HCEC 1CT (cell line): ENCODE measurements at places on chromosomes 6 and 20.

DNA sequence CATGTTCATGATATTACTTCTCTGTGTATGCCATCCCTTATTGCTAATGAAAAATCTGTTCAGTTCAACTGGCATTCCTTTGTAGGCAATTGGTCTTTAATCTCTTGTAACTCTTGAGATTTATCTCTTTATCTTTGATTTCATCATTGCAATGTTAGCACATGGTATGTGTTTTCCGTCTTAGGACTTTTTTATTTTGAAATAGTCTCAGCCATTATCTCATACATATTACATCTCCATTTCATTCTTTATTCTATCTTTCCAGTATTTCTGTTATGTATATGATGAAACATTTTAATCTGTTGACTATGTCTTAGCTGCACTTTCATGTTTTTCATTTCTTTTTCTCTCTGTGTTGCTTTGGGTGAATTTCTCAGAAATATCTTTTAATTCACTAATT lies 58.1 kb downstream of the VSTM2L start:
- DNase-seq: no peak

- DNase-seq: no peak
Measured at GRCh38 chr6:164417537-164418261, 891.7 kb downstream of the C6orf118 start.

- no peak for DNase-seq
Measured at GRCh38 chr6:154624038-154624599, 109.1 kb upstream of the SCAF8 start.

DNA sequence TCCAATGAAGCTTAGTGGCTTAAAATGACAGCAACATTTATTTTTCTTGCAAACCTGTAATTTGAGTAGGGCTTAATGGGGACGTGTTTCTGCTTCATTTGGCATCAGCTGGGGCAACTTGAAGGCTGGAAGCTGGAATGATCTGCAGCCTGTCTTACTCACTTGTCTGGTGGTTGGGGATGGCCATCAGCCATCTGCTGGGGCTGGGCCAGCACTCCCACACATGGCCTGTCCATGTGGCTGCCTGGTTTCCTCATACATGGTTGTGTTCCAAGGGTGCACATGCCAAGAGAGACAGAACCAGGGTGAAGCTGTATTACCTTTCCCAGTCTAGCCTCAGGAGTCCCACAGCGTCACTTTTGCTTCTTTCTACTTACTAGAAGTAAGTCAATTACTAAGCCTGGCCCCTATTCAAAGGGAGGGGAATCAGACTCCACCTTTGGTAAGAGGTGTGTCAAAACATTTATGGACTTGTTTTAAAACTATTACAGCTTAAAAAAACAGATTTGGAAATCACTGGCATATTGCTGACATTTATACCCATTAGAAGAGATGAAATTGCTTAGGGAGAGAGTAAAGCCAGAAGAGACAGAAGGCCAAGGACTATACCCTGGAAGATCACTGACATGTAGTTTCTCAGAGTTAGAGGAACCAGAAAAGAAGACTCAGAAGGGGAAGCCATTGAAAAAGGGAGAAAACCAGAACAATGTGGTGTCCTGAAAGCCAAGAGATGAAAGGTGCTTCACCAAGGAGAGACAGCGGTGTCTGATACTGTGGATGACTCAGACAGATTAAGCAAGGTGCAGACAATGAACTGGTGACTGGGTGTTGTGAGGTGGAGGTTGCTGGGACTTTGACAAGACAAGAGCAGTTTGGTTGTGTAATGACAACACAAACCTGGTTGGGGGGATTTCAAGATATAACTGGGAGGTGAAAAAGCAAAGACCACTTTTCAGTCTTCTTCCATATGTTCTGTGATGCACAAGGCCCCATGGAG lies 345.2 kb downstream of the GJA1 start:
- peak; percentile 84 for DNase-seq

- no peak for DNase-seq
Measured at GRCh38 chr6:46175446-46175845, 4.7 kb upstream of the ENPP5 start.

- DNase-seq: peak; percentile 49
Measured at GRCh38 chr20:14566505-14566904, 229.1 kb upstream of the FLRT3 start.

DNA sequence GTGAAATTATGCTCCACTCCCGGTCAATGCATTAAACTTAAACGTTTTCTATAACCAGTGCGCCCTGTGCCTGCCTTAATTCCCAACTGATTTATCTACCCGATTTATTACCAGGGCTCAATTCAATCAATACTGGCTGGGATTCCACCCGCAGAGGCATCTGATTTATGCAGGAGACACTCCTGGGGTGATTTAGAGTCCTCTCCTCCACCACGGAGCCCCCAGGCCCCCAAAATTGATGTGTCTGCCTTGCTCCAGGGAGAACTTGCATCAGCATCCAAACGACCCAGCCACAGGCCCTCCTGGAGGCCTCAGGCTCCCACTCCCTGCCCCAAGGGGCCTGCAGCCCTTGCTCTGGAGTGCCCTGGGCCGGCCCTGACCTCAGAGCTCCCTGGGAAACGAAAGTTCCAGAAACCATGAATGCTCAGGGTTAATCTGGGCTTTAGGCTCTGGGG lies 29.5 kb downstream of the ANKRD60 start:
- DNase-seq: no peak

DNA sequence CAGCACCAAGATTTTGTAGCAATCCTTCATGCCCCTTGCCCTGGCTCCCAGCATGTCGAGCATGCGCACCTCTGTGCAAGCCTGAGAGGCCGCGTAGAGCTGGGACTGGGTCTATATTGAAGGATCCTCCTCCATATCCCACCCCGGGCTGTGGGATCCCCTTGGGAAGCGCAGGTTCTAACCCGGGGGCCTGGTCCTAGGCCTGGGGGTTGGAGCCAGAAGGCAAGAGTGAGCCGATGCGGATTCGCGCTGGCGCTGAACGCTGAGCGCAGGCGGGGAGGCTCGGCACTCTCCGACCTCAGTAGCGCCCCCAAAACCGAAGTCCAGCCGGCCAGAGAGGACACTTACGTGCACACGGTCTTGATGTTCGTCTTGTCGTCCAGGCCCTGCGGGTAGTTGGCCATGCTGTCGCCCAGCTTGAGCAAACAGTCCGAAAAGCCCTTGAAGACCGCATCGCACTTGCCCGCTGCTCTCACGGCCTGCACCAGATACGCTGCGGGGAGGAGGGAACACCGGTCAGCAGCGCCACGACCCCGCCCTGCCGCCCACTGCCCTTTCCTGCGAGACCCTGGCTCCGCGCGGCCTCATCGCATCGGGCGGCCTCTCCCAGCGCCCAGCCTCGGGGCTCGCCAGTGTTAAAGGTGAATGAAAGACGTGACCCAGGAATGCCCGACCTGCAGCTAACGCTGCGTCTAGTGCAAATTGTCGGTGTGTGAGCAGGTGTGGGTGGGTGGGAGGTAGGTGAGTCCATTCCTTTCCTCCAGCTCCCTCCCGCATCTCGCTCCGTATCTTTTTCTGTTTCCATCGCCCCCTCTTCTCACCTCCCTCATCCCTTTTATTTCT lies 4.5 kb downstream of the NRN1 start:
- no peak for DNase-seq

DNA sequence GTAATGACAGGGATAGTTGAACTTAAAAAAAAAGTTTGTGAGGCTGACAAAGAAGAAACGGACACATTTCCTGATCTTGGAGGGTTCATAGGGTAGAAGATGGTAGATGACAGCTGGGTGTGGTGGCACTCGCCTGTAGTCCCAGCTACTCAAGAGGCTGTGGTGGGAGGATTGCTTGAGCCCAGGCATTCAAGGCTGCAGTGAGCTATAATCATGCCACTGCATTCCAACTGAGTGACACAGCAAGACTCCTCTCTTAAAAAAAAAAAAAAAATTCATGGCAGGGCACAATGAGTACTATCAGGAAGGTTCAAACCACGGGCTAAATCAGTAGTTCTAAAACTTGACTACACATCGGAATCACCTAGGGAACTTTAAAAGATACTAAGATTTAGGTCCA lies 2.0 kb upstream of the MICA start:
- peak; percentile 86 for DNase-seq

DNA sequence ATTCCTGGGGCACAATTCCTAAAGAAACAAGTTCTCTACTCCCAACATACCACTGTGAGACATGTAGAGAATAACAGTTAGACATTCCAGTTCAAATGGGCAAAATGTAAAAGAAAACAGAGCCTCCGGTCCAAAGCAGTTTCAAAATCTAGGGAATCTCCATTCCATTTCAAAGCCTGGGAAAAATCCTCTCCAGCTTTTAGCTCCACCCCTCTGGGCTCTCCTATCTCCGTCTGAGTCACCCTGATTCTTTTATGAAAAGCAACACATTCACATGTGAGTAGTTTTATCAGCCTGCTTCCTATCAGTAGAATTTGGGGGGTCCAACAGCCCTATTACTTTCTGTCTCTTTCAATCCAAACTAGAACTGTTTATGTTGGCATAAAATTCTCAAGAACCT lies 3.7 kb downstream of the CSNK2A1 start:
- DNase-seq: peak; percentile 32

- DNase-seq: peak; percentile 14
Measured at GRCh38 chr20:34791289-34792020, 34.0 kb downstream of the NCOA6 start.

GRCh38 chr6:106064142-106064541 lies 22.0 kb upstream of the PRDM1 start:
- peak; percentile 30 for DNase-seq

- peak; percentile 20 for DNase-seq
Measured at GRCh38 chr6:159106627-159107241, 61.9 kb upstream of the TAGAP start.

- DNase-seq: peak; percentile 47
Measured at GRCh38 chr20:51199920-51200319, 177.0 kb upstream of the KCNG1 start.

DNA sequence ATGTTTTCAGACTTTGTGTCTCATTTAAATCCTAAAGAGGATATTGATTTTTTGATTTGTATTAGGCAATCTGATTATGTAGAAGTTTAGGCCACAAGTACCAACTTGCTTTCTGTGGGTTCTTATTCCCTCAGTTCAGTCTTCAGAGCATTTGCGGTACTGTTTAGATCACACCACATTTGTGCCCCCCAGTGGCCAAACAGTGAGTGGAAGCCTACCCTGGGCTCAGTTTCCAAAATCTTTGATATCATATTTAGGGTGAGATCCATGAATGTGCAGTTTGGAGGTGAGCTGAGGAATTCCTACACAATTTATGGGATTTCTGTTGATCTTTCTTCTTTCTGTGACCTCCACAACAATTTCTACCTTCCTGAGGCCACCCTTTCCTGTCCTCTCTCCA lies 92.3 kb upstream of the FUT9 start:
- no peak for DNase-seq

GRCh38 chr6:123480986-123481385 lies 155.8 kb downstream of the TRDN start:
- DNase-seq: no peak

DNA sequence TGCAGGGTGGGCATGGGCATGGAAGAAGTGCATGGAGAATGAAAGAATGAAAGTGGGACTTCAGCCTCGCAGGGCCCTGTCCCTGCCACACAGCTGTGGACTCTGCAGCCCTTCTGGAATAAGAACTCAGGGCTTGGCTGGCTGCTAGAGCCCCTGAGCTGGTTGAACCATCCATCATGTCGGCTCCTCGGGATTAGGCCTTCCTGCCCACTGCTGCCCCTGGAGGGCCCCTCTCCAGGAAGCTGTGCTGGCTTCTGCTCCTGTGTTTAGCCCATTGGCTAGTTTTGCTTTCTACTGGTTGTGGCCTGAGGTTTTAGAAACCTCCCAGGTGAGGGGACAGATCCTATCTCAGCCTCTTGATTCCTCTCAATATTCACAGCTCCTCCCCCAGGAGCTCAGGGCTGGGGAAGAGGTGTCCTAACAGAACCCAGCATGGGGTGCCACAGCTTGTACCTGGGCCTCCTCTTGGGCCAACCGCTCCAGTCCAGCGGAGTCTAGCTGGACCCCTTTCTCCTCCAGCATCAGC lies 7.9 kb downstream of the AARS2 start:
- DNase-seq: no peak

GRCh38 chr6:45438849-45439406 lies 61.2 kb upstream of the SUPT3H start:
- DNase-seq: peak; percentile 89

DNA sequence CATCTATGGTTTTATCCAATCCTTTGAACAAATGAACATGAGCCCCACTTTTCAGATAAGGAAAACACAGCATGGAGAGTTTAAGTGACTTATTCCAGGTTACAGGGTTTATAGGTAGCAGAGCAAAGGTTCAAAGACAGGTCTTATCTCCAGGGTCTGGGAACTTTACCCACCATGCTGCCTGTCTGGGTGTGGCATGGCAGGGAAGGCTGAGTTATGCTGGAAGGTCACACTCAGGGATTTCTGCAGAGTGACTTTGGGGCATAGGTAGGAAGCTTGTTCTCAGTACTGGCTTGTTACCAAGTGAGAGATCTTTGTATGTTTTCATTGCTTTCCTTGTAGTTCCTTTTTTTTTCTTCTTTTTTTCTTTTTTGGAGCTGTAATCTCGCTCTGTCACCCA lies 1.8 kb downstream of the ZNF831 start:
- no peak for DNase-seq

GRCh38 chr6:29465279-29465678 lies 8.3 kb downstream of the OR2H1 start:
- no peak for DNase-seq

- peak; percentile 13 for DNase-seq
Measured at GRCh38 chr6:73888050-73888449, 192.0 kb downstream of the CD109 start.

GRCh38 chr6:111478749-111479148 lies 4.3 kb downstream of the REV3L start:
- DNase-seq: peak; percentile 80

DNA sequence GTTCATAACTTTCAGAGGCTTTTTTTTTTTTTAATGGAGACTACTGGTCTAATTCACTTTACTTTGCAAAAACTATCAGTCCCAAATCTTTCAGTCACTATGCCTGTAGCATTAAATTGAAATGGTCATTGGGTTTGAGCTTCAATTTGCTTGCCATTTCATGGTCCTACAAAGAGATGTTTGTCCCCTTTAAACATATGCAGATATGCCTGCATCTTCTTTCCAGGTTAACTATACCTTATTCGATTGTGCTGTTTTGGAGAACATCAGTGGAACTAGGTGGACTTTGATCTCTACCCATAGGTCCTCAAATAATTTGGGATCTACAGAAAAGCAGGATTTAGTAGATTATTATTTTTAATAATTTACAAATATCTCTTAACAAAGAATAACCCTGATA lies 4.6 kb downstream of the POU3F2 start:
- DNase-seq: no peak

DNA sequence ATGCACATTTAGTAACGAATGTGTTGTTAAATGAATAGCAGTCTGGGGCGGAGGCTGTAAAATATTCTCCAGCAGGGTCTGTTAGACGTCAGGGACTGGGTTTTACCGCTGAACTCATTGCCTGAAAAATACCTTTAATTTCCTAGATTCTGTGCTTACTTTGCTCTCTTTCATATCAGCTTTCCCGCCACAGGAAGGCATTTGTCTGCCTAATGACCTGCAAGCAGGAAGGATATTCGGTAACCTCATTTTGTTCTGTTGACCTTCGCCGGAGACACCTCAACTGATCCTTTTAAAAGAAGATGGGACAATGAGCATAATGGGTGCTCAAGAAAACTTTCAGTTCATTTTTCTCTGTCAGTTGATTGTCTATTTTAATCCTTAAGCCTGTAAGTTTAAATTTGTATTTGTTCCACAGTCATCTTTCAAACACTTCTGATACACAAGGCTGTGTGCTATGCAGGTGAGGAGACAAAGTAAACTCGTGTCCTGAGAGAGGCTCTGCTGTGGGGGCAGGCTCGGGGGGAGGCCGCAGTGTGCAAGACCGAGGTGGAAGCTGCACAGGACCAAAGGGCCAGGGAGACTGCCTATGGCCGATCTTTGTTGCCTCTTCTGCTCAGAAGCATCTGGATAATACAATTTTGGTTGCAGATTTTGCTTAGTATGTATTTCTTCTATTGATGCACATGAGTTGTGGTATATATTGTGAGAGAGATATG lies 27.4 kb upstream of the SIM1 start:
- DNase-seq: no peak
